ENCODE measurements at places on chromosomes 7 and 10.

GRCh38 chr7:122442929-122443328 lies 138.4 kb upstream of the FEZF1 start:
- no peak for DNase-seq

DNA sequence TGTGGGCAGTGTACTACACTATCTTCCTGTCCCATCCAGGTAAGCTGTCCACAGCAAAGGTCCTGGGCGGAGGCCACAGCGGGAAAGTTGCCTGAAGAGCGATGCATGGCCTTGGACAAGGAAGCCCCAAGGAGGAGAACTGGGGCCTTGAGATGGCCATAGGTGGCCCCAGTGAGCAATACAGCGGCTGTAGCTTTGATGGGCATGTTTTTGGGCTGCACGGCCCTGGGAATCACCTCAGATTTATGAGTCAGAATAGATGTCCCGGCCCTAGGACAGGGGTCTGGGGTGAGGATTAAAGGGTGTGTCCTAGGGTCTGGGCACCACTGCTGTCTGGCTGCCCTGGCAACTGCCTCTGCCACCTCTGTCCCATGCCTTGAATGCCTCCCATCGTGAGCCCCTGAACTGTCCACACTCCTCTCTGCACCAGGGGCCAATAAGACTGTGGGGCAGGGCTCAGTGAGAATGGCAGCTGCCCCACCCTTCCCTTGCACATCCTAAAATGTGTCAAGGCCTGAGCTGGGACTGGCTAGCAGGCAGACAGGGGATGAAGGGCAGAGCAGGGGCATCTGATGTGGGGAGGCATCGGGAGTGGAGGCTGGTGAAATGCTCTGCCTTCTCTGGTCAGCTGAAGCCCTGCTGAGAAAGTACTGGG lies 9.4 kb upstream of the IRF5 start:
- no peak for DNase-seq

DNA sequence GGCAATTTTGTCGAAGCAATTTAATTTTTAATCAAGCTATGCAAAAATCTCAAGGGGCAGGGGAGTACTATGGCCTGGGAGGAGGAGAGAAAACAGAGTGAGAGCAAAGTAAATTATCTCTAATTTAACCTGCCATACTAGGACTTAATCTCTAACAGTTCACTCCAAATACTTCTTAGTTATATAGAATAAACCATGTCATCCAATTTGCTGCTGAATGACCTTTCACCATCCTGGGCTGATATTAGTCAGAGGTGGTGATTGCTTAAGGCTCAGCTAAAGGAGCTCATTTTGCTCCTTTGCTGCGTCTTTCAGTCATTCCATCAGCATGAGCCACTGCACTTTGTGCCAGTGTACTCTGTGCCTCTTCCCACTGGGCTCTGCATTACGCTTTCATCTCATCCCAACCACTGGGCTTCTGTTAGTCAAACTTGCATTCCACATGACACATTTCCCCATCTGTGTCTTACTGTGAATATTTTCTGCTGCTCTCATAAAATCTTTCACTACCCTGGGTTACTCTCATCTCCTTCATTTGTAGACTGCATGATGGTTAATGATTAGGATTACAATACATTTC lies 84.3 kb downstream of the CD36 start:
- peak; percentile 96 for DNase-seq

GRCh38 chr7:69700331-69700730 lies 102.1 kb downstream of the AUTS2 start:
- DNase-seq, result no peak

GRCh38 chr10:132140167-132140925 lies 46.4 kb upstream of the DPYSL4 start:
- DNase-seq, result no peak

- no peak for DNase-seq
Observed at GRCh38 chr10:73647875-73648651, 6.8 kb upstream of the MYOZ1 start.

DNA sequence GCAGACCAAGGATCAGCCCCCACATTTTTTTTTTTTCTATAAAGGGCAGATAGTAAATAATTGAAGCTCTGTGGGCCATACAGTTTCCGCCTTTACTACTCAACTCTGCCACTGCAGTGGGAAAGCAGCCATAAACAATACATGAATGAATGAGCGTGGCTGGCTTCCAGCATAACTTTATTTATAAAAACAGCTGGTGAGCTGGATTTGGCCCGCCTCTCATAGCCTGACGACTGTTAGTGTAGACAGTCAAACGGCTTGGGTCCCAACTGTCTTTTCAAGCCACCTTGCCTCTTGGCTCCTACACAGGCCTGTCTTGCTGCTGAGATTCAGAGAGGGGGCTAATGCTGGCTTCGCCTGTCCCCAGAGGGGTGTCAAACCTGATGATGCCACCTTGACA lies 169.8 kb upstream of the GPR26 start:
- DNase-seq, result no peak

Data from HS-5 (cell line).